T1000 (cell line): ENCODE measurements at places on chromosomes 5 and 9.

DNA sequence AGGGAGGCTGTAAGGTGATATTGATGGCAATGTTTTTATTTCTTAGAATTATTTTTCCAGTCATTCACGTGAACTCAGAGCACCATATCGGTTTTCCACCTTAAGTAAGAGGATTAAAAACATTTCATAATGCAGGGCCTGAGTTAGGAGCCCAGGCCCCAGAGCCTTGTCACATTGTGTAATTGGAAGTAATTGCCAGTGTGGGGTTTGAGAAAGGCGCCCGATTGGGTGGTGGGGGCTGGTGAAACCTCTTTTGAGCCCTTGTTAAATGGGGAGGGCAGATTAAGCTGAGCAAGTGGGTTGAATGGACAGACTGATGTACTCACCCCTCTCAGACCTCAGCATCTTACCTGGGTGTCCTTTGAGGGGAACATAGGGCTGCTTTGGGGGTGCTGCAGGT is 116.7 kb upstream of the PITX1 start:
- no peak for DNase-seq

- DNase-seq, result peak; percentile 19
These were observed 54.9 kb downstream of the NDST1 start for GRCh38 chr5:150562832-150563231.

DNA sequence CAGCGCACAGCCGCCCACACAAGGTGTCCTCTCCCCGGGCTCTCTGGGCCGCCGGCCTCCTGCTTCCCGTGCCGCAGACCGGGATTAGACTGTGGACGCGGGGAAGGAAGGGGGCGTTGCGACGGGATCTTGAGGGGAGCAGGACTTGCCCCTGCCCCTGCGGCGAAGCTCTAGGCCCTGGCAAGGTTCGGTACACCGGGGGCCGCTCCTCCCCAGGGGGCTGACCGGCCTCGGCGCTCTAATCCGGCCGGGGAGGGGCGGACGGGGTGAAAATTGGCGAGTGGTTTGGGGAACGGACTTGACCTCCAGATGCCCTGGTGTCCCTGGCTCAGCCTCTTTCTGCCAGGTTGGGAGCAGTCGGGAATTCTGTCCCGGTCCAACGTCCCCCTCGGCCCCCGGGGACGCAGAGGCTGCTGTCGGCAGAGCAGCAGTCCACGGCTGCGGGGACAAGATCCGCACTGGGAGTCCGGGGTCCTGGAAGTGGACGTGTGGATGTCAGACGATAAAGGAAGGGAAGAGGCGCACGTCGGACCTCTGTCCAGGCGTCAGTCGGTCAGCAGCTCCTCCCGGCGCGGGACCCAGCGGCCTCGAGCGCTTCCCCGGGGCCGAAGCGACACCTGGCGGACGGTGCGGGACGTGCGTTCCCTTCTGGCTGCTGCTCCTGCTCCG is 1.9 kb upstream of the CNTFR start:
- DNase-seq, result peak; percentile 43

DNA sequence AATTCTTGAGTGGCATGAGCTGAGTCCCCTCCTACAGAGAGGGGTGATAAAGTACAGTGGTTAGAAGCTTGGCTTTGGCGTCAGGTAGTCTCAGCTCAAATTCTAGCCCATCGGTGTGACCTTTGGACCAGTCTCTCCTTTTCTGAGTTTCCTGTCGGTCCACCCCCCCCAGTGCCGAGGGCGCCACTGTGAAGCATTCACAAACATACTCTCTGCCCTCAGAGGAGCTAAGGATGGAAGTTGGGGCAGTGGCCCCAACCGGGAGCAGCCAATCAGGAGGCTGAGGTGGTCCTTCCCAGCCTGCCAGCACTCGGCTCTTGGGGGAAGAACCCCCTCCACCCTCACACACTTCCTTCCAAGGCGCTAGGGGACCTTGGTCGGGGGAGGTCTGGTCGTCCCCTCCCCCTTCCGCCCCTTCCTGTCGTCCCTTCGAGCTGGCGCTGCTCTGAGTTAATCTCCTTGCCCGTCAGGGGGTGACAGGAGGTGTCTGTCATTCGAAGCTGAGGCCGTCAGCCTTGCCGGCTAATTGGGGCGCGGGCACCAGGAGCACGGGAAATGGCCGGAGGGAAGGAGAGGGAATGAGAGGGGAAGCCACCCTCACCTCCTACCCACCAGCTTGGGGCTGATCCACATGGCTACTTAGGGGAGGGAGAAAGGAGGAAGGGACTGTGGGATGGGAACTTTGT is 53.0 kb downstream of the CXXC5 start:
- DNase-seq, result no peak

GRCh38 chr5:141641634-141642267 is 5.0 kb downstream of the RELL2 start:
- DNase-seq, result peak; percentile 8

- DNase-seq, result no peak
These were observed 31.9 kb upstream of the MIER3 start for GRCh38 chr5:56983593-56984361.

DNA sequence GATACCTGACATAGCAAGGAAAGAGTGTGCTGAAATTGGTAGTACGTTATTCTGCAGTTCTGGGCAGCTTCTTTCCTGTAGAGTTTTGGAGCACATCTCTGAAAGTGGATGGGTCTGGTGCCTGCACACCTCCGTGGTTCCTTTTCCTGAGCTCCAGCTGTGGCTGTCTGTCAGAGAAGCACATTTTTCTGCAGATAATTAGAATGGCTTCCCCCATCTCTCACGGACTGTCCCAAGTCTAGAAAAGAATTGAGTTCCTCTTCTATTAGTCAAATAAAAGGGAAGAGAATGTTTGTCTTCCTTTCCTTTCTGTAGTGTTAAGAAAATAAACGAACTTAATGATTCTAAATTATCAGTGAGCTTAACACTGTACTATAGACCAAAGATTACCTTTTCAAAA is 55.7 kb downstream of the VCAN start:
- no peak for DNase-seq

GRCh38 chr9:72351538-72352453 is 13.2 kb downstream of the ZFAND5 start:
- DNase-seq, result no peak

DNA sequence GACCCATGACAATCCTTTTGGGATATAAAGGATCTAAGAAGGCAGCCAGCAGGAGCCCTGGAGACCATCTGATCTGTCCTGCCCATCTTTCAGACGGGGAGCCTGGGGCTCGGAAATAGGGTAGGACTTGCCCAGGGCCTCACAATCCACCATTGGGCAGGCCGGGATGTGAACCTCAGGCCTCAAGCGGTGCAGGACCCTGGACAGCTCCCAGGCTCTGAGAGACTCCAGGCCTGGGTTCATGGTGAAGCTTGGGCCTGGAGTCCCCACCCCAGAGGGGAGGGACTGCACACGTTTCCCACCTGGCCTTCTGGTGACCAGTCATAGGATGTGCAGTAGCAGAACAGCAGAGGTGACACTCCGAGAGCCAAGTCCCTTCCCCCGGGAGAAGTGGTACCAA is 36.6 kb upstream of the RAPGEF1 start:
- DNase-seq, result peak; percentile 4

- no peak for DNase-seq
These were observed 93.8 kb downstream of the HSPA4 start for GRCh38 chr5:133145436-133146170.

DNA sequence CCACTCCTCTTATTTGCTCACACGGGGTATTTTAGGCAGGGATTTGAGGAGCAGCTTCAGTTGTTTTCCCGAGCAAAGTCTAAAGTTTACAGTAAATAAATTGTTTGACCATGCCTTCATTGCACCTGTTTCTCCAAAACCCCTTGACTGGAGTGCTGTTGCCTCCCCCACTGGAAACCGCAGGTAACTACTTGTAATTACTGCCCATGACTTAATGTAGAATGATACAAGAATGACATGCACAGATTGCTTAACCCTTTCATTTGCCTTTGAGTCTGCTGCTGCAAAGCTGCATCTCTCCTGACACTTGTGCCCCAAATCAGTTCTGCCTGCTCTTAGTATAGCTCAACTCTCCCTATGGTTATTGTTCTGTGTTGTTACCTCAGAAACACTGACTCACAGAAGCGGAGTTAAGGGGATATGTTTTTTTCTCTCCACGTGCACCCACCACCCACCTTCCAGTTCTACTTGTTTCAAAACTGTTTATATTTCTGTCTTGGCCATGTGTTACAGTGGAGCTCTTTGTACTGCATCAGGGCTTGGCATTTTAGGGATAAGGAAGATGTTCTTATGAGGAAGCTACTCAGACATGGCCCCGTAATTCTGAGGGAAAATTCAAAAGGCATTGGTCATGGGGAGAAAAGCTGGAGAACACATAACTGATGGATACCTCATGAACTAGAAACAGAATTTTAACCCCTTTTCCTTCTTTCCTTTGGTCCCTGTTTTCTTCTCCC is 2.3 kb downstream of the ADRB2 start:
- DNase-seq, result no peak

DNA sequence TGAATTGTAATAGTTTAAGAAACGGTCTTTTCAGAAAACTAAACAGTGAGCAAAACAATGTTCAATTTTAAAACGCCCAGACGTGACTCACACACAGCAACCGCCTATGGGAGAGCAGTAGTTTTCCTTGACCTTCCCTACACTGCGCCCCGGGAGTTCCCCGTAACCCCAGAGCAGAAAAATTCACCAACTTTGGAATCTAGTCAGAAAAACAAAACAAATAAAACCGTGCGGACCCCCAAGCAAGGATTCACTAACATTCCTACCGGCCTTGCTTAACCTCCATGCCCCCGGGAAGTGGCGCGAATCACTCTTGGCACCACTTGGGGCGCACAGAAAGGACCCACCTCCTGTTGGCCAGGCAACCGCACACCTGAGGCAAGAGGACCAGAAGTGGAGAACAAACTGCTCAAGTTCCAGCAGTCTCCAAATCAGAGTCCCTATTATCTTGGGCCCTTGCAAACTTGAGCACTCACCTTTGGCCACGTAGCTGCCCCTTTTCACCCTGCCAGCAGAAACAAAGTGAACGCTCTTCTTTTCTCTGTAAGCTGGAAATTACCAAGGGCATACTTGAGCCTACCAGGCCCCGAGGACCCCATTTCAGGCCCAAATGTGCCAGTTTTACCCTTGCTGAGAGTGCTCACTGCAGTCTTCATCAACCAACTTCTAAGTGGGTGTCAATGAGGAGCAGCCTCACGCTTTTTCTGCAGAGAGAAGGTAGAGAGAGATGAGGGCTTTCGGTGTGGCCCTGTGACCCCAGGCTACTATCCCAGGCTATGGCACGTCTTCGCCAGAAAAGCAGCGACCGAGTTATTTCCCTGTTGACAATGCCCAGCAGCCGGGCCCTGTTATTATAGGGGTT is 189.7 kb downstream of the MEF2C start:
- no peak for DNase-seq

GRCh38 chr9:37026931-37027581 is 7.0 kb downstream of the PAX5 start:
- no peak for DNase-seq

DNA sequence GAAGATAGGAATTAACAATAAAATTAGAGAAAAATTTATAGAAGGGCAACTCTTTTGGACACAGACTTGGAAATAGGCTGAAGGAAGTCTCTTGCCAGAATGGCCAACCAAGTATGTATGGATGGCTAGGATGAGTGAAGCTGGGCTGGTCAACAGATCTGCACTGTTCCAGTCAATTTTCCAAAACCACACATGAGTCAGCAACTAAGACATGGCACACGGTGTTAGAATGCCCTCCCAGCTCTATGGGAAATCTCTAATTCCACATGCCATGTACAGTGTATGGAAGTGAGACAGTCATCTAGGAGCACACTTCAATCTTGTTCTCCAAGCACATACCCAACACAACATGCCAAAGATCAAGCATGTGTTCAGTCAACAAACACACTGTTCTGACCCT is 129.6 kb downstream of the GLIS3 start:
- DNase-seq, result no peak

GRCh38 chr5:1545805-1546355 is 22.1 kb upstream of the LPCAT1 start:
- DNase-seq, result no peak

GRCh38 chr5:35094948-35095347 is 47.2 kb upstream of the AGXT2 start:
- no peak for DNase-seq

DNA sequence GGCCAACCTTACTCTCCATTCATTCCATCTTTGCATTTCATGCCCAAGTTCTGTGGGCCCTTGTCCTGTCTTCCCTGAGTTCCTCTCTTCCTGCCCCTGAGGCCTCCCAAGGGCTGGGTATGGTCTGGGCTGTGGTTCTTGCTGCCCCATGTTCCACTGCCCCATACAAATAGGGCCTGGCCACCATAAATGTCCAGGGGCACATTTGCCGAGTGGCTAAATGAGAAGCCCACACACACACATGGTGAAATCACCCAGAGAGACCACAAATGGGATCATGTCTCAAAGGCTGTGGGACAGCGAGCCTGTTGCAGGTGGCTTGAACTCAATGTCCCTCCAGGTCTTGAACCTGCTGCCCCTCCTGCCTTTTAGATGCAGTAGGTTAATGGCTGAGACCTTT is 1.2 kb downstream of the TIFAB start:
- DNase-seq, result no peak

- DNase-seq, result no peak
These were observed 34.1 kb downstream of the ATOX1 start for GRCh38 chr5:151724360-151724759.

GRCh38 chr5:74334062-74334761 is 306.3 kb downstream of the ENC1 start:
- DNase-seq, result no peak

GRCh38 chr9:73149371-73150067 is 2.1 kb upstream of the ANXA1 start:
- DNase-seq, result peak; percentile 4

DNA sequence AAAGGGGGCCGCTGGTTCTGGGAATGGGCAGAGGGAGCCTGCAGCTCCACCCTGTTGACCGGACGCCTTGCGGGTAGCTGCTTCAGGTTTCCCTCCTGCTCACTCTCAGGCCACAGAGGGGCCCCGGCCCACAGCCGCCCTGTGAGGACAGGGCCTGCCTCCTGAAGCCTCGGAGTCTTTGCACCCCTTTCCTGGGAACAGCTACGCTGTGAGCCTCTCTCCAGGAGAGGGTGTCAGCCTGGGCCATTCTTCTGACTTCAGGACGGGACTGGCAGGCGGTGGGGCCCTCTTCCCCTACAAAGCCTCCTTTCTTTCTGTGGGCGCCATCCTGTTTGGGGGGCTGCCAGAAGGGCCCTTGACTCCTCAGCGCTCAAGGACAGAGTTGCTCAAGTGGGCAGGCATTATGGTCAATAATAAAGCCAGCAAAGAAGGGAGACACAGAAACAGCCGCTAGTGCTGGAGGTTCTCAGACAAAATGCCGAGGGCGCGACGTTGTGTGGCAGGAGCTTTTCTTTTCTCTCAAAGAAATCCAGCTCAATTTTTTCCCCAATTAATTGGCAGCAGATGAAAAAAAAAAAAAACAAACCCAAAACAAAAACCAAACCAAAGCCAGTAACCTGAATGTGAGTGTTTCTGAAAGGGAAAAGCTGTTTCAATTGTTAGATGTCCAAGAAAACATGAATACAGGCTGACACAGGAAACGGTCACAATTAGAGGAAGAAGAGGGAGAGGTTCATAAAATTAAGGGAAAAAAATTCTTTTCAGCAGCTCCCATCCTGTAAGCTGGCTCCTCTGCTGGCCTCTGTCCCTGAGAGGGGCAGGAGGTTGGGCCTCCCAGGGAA is 12.8 kb upstream of the SLC25A51 start:
- no peak for DNase-seq

DNA sequence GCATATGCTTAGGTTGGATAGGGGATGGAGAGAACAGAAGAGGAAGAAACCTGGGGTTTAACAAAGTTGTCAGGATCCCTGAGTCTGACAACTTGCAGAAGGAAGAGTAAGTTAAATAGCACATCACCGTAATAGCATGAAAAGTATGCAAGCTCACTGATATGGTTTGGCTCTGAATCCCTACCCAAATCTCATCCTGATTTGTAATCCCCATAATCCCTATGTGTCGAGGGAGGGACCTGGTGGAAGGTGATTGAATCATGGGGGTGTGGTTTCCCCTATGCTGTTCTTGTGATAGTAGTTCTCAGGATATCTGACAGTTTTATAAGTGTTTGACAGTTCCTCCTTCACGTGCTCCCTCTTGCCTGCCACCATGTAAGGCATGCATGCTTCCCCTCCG is 193.3 kb downstream of the PSAT1 start:
- DNase-seq, result no peak
